ENCODE measurements at places on chromosomes 3 and 15. TPM values are rescaled to one million over a fixed set of nuclear protein-coding genes. Genes with fewer than 3 reads are reported as not detected.

GRCh38 chr15:100141311-100142001 is 200.3 kb downstream of the ADAMTS17 start:
- no peak for DNase-seq

- DNase-seq, result no peak
Measured at GRCh38 chr15:62736756-62737155, 305.8 kb upstream of the TPM1 start.

DNA sequence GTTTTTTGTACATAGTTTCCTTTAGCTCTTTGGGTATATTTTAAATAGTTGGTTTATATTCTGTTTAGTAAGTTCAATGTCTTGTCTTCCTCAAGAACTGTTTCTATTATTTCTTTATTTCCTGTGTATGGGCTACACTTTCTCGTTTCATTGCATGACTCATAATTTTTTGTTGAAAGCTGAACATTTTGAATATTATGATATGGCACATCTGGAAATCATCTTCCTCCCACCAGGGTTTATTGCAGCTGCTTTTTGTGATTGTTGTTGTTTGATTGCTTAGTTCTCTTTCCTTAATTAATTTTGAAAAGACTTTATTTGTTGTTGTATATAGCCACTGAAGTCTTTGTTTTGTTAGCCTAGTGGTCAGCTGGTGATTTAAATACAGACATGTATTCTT is 43.8 kb downstream of the LSM3 start:
- no peak for DNase-seq

GRCh38 chr15:59791755-59792154 is 102.6 kb upstream of the BNIP2 start:
- DNase-seq, result no peak

DNA sequence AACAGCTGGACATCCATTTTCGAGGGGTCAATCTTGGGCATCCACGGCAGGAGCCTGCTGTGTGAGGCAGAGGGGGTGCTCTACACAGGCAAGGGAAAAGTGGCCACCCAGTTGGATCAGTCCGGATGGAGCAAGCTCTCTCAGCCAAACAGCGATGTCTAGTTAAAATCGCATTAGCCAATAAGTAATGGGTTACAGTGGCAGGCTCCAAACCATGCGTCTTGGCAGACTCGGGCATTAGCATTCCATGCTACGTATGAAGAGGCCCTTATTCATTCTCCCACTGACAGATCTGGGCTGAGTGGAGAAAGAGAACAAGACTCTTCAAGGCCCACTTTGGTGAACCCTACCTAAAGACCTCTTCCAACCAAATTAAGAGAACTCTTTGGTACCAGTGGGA is 49.3 kb downstream of the CCNB2 start:
- peak; percentile 44 for DNase-seq

- no peak for DNase-seq
Measured at GRCh38 chr3:107824822-107825371, 265.9 kb downstream of the CD47 start.

DNA sequence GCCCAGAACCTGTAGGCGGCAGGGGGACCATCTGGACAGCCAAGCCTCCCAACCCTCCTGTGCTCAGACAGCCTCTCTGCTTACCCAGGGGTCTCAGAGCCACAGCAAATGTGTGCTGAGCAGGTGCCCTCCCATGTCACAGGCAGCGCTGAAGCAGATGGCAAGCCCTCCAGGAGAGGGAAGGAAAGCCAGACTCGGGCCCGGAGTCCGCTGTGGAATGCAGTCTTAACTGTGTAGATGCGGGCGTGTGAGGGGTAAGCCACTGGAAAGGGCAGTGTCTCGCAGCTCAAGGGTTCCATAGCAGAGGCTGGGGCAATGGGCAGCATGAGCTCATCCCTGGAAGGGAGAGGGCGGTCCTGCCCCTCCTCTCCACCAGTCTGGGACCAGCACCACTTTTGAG is 45.6 kb downstream of the UMPS start:
- no peak for DNase-seq

- DNase-seq, result no peak
Measured at GRCh38 chr3:119292666-119293065, 1.5 kb upstream of the ARHGAP31 start.

GRCh38 chr15:90882781-90883525 is 1.4 kb upstream of the FES start:
- no peak for DNase-seq

- no peak for DNase-seq
Measured at GRCh38 chr15:70772402-70772801, 9.0 kb upstream of the UACA start.

- DNase-seq, result no peak
Measured at GRCh38 chr15:65249641-65250040, 37.0 kb downstream of the PARP16 start.

- DNase-seq, result no peak
Measured at GRCh38 chr15:75198560-75199356, 2.9 kb upstream of the C15orf39 start.

DNA sequence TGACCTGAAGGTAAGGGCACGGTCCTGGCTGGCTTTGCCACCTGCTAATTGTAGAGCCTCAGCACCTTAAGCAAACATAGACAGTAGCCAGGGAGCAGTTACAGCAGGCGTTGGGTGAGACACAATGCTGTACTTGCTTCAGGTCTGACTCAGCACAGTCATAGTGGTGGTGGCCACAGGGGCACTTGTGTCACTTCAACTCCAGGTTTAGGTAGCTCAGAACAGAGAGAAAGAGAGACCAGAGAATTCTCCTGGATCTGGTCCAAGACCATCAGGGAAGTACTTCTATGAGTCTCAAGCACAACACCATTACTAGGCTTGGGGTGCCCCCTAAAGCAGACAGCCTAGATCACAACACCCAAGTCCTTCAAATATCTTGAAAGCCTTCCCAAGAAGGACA is 204.4 kb downstream of the OTOL1 start:
- no peak for DNase-seq

DNA sequence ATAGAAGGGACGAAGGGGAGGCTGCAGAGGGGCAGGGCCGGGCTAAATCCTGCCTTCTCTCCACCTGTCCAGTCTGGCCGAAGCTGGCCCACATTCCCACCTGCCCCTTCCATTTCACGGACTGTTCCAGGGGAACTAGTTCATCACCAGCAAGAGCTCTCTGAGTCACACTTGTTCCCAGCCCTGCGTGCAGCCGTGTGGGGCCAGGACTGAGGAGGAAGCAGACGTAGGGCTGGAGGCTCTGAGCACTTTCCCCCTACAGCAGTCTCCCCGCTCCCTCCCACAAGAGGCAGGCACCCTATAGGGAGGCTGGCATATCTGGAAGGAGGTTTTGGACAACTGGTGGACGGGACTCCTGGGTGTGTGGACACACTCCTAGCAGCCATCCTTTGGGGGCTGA is 3.0 kb downstream of the ITIH4 start:
- DNase-seq, result no peak

- no peak for DNase-seq
Measured at GRCh38 chr3:42712688-42713372, 10.2 kb upstream of the HHATL start.

- DNase-seq, result peak; percentile 15
Measured at GRCh38 chr3:45778761-45779201, 17.6 kb downstream of the SLC6A20 start.

DNA sequence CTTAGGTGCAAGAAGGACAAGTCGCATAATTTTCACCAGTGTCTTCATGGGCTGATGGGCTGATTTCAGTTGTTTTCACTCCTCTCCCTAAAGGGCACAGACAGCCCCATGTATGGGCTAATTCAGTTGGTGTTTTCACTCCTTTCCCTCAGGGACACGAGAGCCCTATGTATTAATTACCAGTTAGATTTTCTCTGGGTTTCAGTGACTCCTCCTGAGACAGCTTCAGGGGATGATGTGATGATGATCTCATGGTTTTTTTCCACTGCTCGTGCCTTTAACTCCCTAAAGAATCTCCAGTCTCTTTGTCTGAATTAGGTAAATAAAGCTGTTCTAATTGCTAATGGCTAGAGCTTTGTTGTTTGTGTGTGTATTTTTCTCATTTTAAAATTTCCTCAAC is 9.9 kb downstream of the RAMAC start:
- DNase-seq, result no peak

DNA sequence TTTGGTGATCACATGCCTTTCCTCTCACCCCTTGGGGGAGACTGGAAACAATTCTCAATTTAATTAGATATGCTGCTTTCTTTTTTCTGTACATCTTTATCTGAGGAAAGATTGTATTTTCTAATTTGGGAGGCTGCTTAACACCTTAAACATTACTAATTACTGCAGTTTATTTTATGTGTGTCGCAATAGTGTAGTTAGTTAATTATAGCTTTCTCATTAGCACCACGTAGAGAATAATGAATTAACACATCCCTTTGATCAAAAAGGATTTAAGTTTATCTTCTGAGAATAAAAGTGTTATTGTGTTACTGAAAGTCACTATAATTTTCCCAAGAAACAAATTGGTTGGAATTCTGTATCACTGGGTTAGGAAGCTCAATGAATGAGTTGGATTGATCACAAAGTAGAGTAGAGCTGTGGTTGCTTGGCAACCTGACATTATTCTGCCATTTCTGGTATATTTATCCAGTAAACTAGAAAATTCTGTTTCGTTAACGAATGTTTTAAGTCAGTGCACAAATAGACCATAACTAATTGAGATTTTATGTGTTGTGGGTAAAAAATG is 4.3 kb downstream of the CHL1 start:
- no peak for DNase-seq

Gene SAXO2
- not detected for total RNA-seq

Gene ALDH1A3
- 7.3 TPM for total RNA-seq

Gene THAP10
- 1.2 TPM for total RNA-seq

Gene ANKDD1A
- 2.7 TPM for total RNA-seq

Gene UACA
- total RNA-seq, result 97.8 TPM

Gene GMNC
- total RNA-seq, result not detected

Gene ATP13A4
- 75.0 TPM for total RNA-seq

Gene STAC
- 0.45 TPM for total RNA-seq

Gene PPP1R14D
- not detected for total RNA-seq

All from suprapubic skin (tissue), 4 donors.